ENCODE measurements at places on chromosomes 1 and 21.

- no peak for DNase-seq
These were observed 175.6 kb downstream of the FCRL5 start for GRCh38 chr1:157376681-157377080.

DNA sequence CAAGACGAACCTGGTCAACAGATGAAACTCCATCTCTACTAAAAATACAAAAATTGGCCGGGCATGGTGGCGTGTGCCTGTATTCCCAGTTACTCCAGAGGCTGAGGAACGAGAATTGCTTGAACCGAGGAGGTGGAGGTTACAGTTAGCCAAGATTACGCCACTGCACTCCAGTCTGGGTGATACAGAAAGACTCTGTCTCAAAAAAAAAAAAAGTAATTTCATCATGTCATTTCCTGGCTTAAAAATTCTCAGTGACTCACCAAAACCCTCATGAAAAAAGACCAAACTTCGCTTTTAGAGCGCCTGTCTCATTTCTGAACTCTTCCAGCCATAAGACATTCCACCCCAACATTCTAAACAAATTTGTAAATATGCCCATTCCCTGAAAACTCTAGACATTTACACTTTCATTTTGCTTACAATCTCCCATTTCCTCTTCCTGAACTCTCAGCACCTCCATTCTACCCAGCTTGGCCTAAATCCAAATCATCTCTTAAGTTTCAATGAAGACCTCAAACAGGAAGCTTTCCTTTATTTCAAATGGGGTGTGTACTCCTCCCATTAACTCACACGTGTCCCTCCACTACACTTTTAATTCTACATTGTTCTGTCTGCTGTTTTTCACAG lies 50.5 kb upstream of the PRRC2C start:
- no peak for DNase-seq

- no peak for DNase-seq
These were observed 21.0 kb downstream of the SPRTN start for GRCh38 chr1:231359113-231359512.

DNA sequence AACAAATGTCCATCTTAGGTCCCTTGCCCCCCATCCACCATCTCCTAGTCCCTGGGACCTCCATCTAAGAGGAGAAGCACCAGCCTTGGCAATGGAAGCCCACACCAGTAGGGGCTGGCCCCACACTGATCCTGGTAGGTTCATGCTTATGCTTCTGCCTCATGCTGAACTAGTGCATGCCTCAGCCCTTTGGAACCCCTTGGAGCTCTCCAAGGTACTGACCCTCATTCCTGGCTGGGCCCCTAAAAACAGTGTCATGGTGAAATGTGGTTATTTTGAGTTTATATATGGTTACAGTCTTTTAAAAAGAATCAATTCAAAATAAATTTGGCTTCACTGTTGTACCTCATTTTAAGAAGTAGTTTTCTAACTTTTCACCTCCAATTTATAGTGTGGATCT lies 108.3 kb downstream of the HIVEP3 start:
- no peak for DNase-seq

DNA sequence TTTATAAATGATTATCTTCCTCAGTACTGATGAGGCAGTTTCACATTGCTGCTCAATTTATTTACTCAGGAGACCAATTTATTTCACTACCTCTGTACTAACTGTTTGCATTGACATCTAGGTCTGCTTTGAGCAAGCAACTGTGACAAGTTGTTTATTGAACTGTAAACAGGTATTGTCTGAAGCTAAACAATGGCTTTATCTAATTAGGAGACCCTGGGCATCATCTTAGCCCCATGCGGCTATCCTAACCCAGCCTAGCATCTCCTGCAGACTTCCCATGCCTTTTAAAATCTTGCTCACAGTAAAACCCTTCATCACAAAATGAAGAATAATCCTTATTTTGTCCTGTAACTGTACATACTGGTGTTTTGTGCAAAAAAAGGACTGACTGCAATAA lies 348.2 kb downstream of the RWDD3 start:
- no peak for DNase-seq

- no peak for DNase-seq
These were observed 164.8 kb upstream of the COL6A1 start for GRCh38 chr21:45816794-45817193.

GRCh38 chr1:2165646-2166045 lies 28.9 kb downstream of the FAAP20 start:
- no peak for DNase-seq

- no peak for DNase-seq
These were observed 51.7 kb downstream of the WLS start for GRCh38 chr1:68180441-68181164.

- no peak for DNase-seq
These were observed 17.3 kb downstream of the SLC9A1 start for GRCh38 chr1:27137544-27138075.

- DNase-seq, result no peak
These were observed 208.8 kb upstream of the USP25 start for GRCh38 chr21:15520811-15521643.

GRCh38 chr1:3275471-3276340 lies 178.8 kb upstream of the ARHGEF16 start:
- DNase-seq, result no peak

- DNase-seq, result no peak
These were observed 176.8 kb upstream of the ARHGEF16 start for GRCh38 chr1:3277623-3278022.

- DNase-seq, result no peak
These were observed 10.6 kb upstream of the SLC19A1 start for GRCh38 chr21:45552696-45553391.

- DNase-seq, result no peak
These were observed 2.7 kb upstream of the MPZL1 start for GRCh38 chr1:167718914-167719691.

DNA sequence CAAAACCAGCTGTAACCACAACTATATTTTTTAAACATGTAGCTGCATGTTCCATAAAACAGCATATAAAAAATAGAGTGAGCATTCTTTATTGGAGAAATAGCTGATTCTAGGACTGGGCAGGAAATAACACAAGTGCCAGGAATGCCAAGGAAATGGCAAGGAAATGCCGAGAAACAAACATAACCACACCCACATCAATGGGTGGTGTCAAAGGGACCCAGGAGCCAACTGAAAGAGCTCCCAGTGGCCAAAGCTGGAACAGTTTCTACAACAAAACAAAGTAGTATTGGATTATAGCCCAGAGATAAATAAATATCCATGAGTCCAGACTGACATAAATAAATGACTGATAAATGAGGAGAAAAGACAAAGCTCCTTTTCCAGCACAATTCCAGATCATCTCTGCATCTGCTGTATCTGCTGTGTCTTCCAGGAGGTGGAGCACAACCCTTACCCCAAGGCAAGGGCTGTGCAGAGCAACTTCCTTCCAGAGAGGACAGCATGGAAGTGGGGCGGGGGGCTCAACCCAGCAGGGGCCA lies 28.1 kb downstream of the ADARB1 start:
- DNase-seq, result no peak

DNA sequence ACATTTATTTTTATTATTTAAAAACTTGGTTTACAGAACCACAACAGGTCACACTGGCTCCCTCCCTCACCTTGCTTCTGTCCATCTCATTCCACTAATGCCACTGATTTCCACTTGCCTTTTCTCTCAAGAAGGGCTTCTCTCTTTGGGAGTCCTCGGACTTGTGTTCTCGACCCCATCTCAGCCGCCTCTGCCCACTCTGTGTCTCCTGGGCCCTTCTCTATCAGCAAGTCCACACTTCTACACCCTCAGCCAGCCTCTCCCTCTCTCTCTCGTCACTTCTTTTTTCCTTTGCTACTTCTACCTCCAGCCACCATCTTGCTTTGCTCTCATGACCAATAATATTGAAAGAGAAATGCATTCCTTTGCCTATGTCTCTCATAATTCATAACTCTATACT lies 129.4 kb downstream of the HMGB4 start:
- no peak for DNase-seq

DNA sequence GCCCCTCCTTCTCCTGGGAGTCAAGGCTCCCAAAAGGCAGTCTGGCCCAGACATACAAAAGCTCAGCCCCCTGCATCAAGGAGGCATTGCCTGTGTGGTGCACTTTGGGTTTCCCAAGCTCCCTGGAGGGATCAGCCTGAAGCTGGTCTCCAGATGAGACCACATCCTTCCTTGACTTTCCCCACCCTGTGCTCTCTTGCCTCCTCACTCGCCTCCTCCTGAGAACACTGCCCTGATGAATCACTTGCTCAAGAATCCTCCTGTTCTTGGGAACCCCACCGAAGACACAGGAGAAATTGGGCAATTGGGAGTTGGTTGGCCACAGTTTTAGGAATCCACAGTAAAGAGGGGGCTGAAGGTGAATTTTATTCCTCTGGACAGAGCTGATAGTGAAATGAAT lies 34.8 kb upstream of the LYST start:
- no peak for DNase-seq

- DNase-seq, result no peak
These were observed 15.2 kb downstream of the RIPK4 start for GRCh38 chr21:41751611-41752011.

- no peak for DNase-seq
These were observed 154.1 kb downstream of the TGFBR3 start for GRCh38 chr1:91731815-91732214.

DNA sequence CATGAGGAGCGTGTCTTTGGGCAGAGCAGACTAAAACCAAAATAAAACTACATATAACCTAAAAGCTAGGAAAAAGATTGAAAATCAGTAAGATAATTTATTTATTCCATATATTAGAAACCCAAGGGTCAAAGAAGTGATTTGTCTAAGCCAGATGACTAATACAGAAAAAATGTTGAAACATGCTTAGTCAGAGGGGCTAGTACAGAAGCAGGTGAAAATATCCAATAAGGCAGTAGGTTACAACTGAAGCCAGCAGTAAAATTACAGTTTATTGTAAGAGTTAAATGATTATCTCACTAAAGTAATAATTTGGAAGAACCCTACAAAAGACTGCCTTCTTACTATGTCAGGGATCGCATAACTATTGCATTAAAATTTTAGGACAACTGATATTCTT lies 1190.9 kb upstream of the PRMT6 start:
- no peak for DNase-seq

- no peak for DNase-seq
These were observed 100.4 kb downstream of the PSMG1 start for GRCh38 chr21:39082656-39083376.

- DNase-seq, result peak; percentile 8
These were observed 12.8 kb upstream of the RIPK4 start for GRCh38 chr21:41779659-41780058.

GRCh38 chr1:208139434-208140045 lies 104.6 kb downstream of the PLXNA2 start:
- no peak for DNase-seq

DNA sequence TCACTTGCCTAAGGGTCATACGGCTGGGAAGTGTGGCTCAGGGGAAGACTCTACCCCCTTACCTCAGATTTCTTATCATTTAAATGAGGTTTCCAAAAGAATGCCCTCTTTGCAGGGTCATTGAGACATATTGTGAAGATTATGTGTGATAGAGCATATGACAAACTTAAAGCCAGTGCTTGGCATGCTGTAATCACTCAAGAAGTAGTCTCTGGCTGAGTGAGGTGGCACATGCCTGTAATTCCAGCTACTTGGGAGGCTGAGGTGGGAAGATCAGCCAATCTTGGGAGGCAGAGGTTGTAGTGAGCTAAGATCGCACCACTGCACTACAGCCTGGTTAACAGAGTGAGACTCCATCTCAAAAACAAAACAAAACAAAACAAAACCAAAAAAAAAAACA lies 7.5 kb upstream of the LDLRAD2 start:
- DNase-seq, result no peak

DNA sequence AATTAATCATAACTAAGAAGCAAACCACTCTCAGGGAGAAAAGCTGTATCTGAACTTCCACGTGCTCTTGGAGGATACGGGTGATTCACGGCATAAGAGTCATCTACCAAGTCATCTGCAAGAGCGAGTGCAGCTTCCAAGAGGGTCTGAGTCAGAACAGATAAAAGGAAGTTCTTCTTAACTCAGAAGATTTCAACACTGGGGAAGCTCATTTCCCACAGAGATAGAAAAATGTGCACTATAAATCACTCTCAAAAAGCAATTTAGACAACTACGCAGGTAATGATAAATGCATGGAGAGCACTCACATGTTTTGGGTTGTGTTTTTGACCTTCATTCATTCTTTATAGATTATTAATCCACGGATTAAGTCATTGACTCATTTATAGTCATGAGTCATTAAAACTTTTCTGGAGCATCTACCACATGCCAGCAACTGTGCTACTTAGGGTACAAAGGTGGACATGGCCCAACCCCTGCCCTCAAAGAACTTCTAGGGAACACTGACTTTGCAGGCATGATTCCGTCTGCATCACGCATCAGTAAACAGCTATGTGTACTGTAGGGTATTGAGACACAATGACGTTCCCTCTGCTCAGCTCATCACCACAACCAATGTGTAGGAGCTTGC lies 20.8 kb downstream of the KCNJ15 start:
- DNase-seq, result no peak

DNA sequence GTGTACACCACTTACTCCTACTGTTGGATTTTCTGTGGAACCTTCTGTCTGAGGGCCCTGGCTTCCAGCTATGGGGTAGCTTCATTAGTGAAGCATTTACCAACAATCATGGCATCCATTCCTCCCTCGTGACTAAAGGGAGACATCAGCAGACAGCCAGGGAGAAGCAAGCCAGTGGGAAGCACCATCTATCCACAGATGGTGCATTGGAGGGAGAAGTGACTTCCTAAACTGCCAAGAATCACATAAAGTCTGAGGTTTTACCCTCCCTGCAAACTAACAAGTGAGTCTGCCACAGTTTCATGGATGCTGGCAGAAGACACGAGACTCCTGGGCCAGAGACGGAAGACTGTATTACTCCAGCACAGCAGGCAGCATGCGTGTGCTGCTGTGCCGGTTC lies 31.4 kb downstream of the UMODL1 start:
- DNase-seq, result no peak

- no peak for DNase-seq
These were observed 420.7 kb upstream of the USP24 start for GRCh38 chr1:55635856-55636255.

- DNase-seq, result no peak
These were observed 67.5 kb upstream of the CD1D start for GRCh38 chr1:158112994-158113758.

- no peak for DNase-seq
These were observed 54.5 kb downstream of the C8B start for GRCh38 chr1:56911098-56911938.

- DNase-seq, result no peak
These were observed 31.8 kb downstream of the SLC2A1 start for GRCh38 chr1:42926879-42927242.

- DNase-seq, result no peak
These were observed 109.9 kb downstream of the IGSF21 start for GRCh38 chr1:18217398-18218043.

DNA sequence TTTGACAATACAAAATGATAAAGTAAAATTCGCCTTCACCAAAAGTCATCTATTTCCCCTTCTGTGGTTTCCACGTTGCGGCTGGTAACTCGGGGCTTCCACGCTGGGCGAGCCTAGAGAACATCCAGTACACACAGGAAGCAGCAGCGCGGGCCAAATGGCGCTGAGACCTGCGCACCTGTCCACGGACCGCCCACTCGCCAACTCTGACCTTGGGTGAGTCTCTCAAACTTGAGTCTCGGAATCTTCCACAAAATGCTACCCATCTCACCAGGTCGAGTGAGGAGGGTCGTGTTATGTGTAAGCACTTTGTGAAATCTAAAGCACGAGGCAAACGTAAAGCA lies 820 bp upstream of the TTF2 start:
- DNase-seq, result peak; percentile 73

GRCh38 chr21:36863260-36863659 lies 103.2 kb downstream of the HLCS start:
- DNase-seq, result no peak

- no peak for DNase-seq
These were observed 43.8 kb upstream of the SELENON start for GRCh38 chr1:25756215-25756614.

Measured in NCI-H748 treated with DMSO at 0.1 percent for 48 hours (cell line).